Hepatocyte (in vitro differentiated cells): ENCODE measurements at places on chromosomes 6 and 20.
A peak's percentile ranks its signal among the peaks of the same experiment; 100 is the strongest.

DNA sequence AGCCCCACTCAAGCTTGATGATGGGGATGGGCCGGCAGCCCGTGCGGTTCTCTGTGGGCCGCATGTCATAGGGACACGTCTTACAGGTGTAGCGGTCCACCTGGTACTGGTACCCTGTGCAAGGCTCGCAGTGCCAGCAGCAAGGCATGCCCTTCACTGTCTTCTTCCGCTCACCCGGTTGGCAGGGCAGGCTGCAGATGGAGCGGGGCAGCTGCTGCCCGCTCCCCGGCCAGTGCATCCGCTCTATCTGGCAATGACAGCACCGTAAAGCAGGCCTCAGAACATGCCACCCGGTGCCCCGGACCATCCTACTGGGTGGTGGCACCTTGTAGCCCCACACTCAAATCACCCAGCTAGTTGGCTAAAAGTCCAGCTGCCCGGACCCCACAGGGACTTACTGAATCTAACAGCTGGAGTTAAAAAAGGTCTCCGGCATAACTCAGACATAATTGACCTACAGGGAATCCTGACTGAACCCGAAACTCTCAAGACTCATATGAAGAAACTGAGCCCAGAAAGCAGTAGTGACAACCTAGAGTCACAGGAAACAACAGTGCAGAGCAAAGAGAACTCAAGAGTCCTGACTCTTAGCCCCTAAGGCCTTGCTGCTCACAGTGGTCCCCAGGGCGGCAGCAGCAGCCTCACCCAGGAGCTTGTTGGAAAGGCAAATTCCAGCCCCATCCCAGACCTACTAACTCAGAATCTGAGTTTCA lies 109.4 kb downstream of the GRM4 start:
- no peak for DNase-seq

DNA sequence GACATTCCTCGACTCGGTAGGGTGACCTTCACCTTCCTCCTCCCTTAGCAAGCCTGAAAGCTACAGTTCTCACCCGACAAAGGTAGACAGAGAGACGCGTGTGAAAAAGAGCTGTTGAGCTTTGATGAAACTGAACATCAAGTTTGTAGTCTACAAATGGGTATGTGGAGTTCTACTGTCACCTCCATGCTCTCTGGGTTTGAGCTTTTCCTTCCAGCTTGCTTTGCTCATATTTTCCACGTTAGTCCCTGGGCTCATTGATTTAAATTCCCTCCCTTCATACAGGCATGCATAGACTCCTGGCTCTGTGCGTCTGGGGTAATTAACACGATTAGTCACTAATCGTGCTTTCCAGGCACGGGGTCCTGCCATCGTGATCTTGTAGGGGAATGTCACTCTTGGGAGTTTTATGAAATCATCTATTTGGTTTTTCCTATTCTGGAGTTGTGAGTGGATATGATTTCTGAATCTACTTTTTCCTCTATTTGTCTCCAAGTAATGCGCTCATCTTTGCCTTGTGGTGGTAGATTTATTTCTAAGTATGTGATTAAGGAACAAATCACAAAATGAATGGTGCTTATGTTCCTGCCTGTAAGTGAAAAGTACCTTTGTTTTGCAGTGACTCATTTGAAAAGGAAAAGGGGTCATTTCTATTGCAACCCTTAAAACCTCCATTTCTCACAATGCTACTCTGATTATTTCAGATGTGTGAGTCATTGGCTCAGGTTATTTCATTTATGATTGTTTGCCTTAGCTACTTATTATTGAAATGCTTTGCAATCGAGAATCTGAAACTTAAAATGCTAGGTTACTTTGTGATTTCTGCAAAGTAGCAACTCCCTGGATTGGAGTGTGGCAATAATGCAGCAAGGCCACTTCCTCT lies 154.6 kb downstream of the ZDHHC14 start:
- DNase-seq: peak; percentile 20

DNA sequence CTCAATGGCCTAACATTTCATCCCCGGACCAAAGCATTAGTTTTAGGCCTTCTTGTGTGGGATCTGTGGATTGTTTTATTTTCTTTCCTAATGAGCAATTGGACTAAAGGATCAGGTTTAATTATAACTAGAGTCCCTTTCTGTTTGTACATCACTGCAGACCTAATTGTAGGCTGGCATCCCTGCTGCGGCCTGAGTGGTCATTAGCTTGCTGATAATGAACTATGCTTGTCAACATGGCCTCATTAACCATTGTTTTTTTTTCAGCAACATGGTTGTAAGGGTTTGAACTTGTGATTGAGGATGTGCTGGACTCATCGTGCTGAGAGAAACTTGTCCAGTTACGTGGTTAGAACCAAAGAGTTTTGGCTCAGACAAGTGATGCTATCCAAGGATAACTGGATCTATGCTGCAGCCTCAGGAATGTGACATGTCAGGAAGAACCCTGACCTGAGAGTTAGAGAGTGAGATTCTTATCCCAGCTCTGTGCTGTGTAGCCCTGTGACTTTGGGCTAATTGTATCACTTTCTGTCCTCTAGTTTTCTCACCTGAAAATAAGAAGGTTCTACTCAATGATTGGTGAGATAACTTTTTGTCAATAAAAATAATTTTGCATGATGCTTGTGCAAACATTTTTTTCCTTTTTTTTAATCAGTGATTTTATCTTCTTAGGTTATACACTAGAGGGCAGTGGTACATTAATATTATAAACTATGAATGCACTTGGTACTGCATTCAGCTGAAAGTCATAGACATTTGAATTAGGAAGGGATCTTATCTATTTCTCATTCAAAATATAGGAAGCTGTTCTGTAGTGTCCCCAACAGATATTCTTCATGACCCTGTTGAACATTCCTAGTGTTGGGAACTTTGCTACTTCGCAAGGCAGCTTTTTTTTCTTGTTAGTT lies 140.9 kb downstream of the RNF144B start:
- peak; percentile 13 for DNase-seq

- DNase-seq: peak; percentile 23
These were observed 528.9 kb downstream of the EPM2A start for GRCh38 chr6:145206247-145206907.

DNA sequence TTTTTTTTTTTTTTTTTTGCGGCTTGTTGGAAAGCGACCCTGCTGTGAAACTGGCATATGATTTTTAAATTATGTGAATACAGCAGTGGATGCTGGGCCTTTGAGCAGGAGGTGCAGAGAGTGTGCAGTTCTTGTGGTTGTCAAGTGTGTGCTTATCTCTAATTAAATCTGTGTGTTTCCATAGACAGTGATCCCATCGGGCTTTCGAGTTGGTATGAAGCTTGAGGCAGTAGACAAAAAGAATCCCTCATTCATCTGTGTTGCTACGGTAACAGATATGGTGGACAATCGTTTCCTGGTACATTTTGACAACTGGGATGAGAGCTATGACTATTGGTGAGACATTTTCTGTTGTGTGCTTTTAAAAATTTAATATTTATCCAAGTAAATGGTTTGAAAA lies 52.4 kb downstream of the L3MBTL3 start:
- no peak for DNase-seq

GRCh38 chr20:64244281-64244805 lies 11.2 kb upstream of the PCMTD2 start:
- DNase-seq: no peak
